ENCODE measurements at places on chromosomes 6 and 20.

GRCh38 chr6:118815495-118815894, 78.5 kb upstream of the ASF1A start:
- peak; percentile 34 for DNase-seq

DNA sequence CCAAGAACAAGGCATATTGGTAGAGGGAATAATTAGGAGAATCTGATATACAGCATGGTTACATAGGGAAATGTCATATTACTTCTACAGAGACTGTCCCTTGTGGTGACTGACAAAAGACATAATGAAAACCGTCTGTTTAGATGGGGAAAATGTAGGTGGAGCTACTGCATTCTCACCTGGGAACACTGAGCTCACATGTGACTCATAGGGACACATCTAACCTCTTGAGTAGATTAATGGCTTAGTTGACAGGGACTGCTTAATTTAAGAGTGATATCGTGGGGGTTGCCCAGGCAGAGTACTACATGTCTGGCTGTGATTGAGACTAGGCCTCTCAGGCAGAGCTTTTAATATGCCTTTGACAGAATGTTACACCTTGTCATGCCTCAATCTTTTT, 235.3 kb upstream of the ZFP64 start:
- no peak for DNase-seq

- DNase-seq = no peak
These were observed at the start of gene GCNT2 for GRCh38 chr6:10521104-10521808. GCNT2 (plus strand) TSS chr6:10521351; CDS start chr6:10528912, 7,561 bp downstream.

DNA sequence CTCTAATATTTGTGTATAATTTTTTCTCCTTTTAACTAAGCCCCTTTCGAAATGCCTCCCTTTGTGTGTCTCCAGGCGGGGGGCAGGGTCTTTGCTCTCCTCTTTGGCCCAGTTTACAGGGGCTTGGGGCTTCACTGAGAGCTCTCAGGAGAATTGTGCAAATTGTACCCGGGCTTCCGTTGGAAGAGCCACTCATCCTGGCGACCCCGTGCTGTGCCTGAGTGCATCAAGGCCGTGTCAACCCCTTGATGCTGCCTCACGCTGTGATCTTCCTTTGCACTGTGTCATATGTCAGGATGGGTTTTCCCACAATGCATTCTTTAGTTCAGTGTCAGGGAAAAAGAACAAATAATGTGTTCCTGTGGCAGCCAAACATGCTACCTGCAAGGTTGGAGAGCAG, 118.0 kb upstream of the POU3F2 start:
- DNase-seq = no peak

GRCh38 chr6:52305411-52305810, 20.9 kb upstream of the MCM3 start:
- no peak for DNase-seq

- DNase-seq = no peak
These were observed 12.7 kb upstream of the BAK1 start for GRCh38 chr6:33592595-33593413.

GRCh38 chr6:56853541-56853940, 101.4 kb upstream of the BEND6 start:
- no peak for DNase-seq

- DNase-seq = peak; percentile 73
These were observed 13.8 kb downstream of the ATXN1 start for GRCh38 chr6:16747232-16748024.

GRCh38 chr6:40588480-40588879, 1.3 kb upstream of the LRFN2 start:
- no peak for DNase-seq

- DNase-seq = peak; percentile 51
These were observed 1.2 kb downstream of the CDH4 start for GRCh38 chr20:61253264-61253639.
